Stimulated activated CD8-positive, alpha-beta memory T cell treated with anti-CD3 and anti-CD28 coated beads, Interleukin-7, amount 100 ng/mL, for 48 hours (primary cell): ENCODE measurements at places on chromosomes 3 and 15.

GRCh38 chr15:65292938-65293518 lies 2.8 kb upstream of the RNU5A-1 start:
- DNase-seq, result no peak

DNA sequence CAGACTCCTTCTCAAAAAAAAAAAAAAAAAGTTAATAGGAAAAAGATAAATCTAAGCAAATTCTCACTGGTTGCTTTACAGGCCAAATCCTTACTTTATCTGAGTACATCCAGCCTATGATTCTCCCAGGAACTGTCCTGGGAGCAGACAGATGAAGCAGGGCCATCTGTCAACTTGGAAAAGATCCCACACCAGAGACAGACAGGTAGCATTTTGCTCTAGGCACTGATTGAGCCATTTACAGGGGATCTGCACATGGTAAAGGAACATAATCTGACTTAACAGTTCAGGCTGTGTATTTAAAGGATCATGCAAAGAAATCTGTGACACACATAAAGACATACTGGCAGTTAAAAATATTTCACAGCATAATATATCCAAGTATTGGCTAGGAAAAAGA lies 1006.5 kb downstream of the TBL1XR1 start:
- no peak for DNase-seq

GRCh38 chr3:58658508-58658907 lies 8.1 kb downstream of the FAM3D start:
- no peak for DNase-seq

GRCh38 chr3:177449360-177450006 lies 252.2 kb upstream of the TBL1XR1 start:
- DNase-seq, result no peak

- DNase-seq, result peak; percentile 69
Observed at GRCh38 chr15:67521029-67521782, at the start of gene C15orf61. TSS of gene C15orf61 (plus strand) at chr15:67521131. CDS start at chr15:67521249, 118 bp downstream.

DNA sequence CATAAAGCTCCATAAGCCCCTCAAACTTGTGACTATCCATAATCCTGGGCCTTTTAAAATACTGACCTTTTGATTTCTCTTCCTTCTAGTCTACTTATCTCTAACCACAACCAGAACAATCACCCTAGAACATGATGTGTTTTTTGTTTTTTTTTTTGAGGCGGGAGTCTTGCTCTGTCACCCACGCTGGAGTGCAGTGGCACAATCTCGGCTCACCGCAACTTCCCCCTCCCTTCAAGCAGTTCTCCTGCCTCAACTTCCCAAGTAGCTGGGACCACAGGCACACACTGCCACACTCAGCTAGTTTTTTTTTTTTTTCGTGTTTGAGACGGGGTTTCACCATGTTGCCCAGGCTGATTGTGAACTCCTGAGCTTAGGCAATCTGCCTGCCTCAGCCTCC lies 25.1 kb downstream of the VPS39 start:
- DNase-seq, result no peak
